Activated CD8-positive, alpha-beta memory T cell treated with anti-CD3 and anti-CD28 coated beads for 48 hours (primary cell): ENCODE measurements at places on chromosomes 4 and X.

DNA sequence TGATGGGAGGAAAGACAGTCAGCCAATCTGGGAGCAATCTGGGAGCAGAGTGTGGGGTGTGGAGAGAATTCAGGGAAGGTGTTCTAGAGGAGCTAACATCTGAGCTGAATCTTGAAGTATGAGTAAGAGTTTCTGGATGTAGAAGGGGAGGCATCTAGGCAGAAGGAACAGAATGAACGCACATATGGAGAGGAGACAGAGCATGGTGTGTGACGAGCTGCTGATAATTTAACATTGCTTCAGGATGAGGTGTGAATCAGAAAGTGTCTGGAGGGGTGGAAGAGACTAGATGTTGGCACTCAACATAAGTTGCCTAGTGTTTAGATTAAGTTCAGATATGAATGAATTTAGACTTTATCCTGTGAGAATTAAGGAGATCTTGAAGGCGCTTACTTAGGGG lies 58.9 kb downstream of the CPE start:
- DNase-seq, result no peak

DNA sequence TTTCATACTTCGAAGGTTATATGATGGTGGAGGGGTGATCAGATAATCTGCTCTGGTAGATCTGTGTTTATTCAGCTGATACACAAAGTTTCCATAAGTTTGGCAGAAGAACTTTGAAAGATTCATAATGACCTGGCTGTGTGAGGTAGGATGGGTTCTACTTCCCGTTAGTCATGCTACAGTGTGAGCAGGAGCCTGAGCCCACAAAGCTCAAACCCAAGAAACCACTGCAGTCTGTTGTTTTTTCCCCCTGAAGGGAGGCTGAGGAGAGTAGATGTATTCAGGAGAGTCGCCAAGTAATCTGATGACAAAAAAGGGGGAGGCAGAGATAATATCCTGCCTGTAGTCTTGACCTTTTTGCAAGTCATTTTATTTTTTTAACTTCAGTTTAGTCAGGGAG lies 52.8 kb upstream of the PPP3CA start:
- DNase-seq, result no peak

- DNase-seq, result no peak
Measured at GRCh38 chrX:46643636-46644035, 70.1 kb downstream of the CHST7 start.

DNA sequence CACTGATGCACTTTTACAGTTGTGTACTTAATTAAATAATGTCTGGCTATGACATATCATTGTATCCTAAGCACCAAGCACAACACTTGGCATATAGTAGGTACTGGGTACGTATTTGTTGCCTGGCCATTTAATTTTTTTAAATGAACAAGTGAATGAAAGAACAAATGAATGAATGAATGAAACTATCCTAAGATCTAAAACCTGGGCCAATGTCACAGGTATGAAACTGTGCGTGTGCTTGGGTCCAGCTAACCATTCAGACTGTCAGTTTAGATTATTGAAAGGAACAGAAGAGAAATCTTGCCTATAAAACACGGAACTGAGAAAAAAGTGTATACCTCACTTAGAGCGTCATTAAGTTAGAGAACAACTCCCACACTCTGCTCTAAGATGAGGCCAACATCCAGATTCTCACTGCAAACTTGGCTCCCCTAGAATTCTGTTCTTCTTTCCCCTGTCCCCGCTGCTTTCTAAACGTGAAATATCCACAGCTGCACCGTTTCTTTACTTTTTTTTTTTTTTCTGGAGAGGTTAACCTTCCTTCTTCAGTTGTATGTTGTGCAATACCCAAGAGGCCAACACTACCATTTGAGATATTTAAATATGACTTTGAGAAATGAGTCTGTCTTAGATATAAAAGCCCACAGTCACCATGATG lies 17.3 kb upstream of the SEL1L3 start:
- no peak for DNase-seq

DNA sequence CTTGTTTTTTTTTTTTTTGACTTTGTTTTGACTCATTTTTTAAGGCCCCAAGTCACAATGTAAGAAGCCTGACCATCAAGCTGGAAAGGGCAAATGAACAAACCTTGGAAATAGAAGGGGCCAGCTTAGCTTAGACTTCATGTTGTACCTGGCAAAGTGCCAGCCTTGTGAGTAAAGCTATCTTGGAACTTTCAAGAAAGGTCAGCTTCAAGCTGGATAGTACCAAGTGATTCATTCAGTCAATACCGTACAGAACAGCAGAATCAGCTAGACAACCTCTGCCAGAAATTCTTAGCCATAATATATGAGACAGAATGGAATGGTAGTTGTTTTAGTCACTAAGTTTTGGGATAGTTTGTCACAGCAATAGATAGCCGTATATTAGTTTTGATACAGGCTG lies 1492.2 kb upstream of the TENM3 start:
- DNase-seq, result no peak

GRCh38 chrX:104193485-104193884 lies 27.2 kb downstream of the FAM199X start:
- no peak for DNase-seq

DNA sequence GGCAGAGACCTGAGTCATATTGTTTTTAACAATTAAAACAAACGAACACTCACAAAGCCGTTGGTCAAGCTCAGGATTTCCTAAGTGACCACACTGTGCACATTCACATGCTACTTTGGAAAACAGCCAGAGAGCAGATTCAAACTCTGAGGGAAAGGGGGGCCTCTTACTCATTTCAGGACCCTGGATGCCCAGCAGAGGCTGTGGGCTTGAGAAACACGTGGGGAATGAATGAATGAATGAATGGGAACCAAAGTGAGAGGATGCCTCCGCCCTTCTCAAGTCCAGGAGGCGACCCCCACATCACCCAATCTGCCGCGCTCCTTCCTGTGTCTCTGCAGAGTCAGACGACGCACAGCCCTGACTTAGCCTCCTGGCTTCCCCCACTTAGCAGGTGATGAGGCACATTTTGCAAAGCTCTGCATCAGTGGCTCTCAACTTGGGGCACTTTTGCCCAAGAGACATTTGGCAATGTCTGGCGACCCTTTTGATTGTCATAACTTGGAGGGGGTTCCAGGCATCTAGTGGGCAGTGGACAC lies 76.0 kb downstream of the ABLIM2 start:
- DNase-seq, result no peak
